Stimulated activated naive CD8-positive, alpha-beta T cell treated with anti-CD3 and anti-CD28 coated beads, Interleukin-15, Interleukin-2, amounts not matched to agents 100 U/mL and 50 U/mL, for 24 hours (primary cell): ENCODE measurements at places on chromosomes 5 and 9.
A peak's percentile ranks its signal among the peaks of the same experiment; 100 is the strongest.

- DNase-seq = no peak
Measured at GRCh38 chr5:108003178-108003577, 332.4 kb upstream of the EFNA5 start.

DNA sequence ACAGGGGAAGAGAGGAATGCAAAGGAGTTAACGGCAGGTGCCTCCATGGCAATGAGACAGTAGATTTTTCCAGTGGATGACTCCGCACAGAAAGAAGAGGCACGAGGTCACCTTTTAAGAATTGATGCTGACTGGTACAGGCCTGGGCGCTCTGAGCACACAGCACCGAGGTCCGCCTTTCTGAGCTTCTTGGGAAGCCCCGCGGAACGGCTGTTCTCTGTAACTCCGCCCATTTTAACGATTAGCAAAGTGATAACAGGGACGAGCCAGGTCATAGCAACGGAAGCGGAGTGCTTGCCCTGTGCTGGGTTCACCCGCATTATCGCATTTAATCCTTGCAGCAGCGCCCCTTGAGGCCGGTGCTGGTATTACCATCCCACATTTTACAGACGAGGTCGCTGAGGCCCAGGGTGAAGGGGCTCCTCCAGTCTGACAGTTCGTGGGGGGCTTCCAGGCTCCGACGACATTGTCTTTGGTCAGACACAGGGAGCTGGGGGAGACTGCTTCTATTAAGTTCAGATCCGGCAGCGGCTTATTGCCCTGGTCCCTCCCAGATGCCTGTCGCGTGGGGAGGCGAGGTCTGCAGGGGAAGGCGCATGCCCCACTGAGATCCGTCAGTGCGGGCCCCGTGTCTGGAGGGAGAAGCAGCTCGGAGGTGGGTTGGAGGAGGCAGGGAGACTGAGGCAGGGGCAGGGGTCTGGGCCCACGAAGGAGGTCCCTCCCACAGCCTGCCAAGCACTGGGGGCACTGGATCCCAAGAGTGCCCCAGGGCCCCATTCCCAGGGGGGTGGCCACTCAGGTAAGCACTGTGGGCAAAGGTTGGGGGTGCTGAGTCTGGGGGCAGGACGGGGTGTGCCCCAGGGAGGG, 22.3 kb upstream of the HMCN2 start:
- DNase-seq = peak; percentile 86

- DNase-seq = no peak
Measured at GRCh38 chr9:37730256-37730655, 23.3 kb upstream of the TRMT10B start.

GRCh38 chr5:17065458-17065857, 129.4 kb upstream of the MYO10 start:
- no peak for DNase-seq

GRCh38 chr5:140570488-140570887, 5.9 kb downstream of the SLC35A4 start:
- no peak for DNase-seq

DNA sequence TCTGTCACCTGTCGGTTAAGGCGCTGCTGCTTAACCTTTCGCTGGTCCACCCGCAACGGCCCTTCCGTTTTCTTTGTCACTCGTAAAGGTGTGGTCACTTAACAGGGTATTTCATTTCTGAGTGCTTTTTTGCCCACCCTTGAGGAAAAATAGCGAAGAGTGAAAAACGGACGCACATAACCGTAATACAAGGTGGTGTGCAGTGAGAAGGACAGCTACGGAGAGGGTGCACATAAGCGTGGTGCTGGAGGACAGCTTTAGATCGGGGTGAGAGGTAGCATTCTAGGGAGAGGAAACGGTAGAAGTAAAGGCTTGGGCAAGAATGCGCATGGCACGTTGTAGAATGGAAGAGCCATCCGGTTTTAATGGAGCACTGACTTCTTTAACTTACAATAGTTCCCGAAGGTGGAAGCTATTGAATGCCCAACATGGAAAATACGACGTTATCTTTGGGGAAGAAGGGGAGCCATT, 761 bp downstream of the CCT5 start:
- DNase-seq = no peak
